WTC11 (cell line): ENCODE measurements at places on chromosomes 7 and 10. TPM values are rescaled to one million over a fixed set of nuclear protein-coding genes. Genes with fewer than 3 reads are reported as not detected.

DNA sequence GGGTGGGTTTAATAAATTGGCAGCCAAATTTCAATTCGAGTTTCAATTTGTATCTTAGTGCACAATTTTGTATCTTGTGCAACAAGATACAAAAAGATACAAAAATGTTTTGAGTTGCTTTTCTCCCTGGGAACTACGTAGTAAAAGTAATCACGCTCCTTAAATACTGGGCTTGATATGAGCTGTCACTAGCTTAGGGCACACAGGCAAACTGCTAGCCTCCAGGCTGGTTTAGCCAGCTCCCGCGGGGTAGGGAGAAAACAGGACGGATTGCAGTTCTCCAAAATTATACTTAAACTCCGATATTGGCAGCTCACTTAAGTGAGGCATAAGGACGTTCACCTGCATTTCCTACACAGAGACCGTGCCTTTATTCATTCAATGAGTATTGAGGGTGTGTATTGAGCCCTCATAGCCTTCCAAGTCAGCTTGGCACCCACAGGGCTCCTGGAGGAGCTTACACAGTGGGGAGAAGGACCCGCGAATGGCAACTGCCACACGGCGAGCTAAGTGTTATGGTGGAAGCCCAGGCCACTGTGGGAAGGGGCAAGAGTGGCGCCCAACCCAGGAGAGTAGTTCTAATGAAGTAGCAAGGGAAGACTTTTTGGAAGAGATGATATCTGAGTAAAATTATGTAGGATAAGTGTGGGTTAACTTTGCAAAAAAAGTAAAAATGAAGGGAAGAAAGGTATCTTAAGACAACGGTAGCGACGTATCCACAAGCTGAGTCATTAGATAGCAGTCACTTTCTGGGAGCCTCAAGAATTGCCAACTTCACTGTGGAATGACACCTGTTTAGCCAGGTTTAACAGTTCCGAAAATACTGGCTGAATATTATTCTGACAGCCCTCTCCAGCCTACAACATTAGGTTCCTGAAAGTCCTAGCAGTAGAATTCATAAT is 1.6 kb upstream of the EPC1 start:
- no peak for DNase-seq

GRCh38 chr10:26385443-26385842 is 52.7 kb upstream of the APBB1IP start:
- no peak for DNase-seq

GRCh38 chr10:9944690-9945089 is 1073.0 kb upstream of the CELF2 start:
- no peak for DNase-seq

FGF8 gene
- 14.0 to 28.9 TPM (median 16.4 TPM) in 3 replicates for total RNA-seq

DNA sequence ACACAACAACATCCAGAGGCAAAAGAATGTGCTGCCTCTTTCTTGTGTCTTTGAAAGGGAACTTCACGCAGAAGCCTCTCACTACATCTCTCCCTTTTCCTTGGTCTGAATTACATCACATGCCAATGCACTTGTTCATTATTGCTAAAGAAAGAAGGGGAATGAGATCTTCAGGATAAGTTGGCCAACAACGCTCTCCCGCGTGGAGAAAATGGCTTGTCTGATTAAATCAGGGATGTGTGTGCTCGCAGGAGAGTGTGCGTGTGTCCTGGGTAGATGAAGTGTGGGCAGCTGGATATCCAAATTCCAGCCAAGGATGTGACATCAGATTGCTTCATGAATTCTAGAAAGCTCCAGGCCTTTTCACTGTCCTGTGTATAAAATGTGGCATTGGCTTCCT is 541.6 kb upstream of the FZD8 start:
- DNase-seq: no peak

DNA sequence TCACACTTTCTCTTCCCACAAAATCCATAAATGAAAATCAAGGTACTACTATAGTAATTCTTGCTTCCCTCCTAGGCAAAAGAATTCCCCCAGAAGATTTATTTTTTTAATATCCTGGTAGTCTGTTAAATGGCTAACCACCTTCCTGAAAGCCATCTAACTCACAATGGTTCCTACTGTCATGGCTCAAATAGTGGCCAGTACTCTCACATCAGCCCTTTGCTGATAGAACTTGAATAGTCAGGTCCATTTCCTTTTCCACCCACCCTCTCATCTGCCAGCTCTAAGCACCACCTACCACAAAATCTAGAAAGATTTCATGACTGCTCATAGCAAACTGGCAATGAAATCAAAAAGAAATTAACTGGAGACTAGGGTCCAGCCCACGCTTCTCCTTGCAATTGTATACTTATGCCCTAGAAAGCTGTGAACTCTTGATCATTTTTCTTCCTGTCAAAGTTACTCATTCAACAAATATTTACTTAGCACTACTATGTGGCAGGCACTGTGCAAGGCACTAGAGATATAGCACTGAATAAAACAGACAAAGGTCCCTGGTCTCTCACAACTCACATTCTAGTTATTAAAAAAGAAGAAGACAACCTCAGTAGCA is 60.4 kb downstream of the ARMH3 start:
- no peak for DNase-seq

FAM53B gene
- total RNA-seq: 18.7 to 21.3 TPM (median 19.9 TPM) in 3 replicates

WDR37 gene
- total RNA-seq: 10.4 to 13.6 TPM (median 11.8 TPM) in 3 replicates

GRCh38 chr10:44860811-44861736 is 50.1 kb upstream of the TMEM72 start:
- no peak for DNase-seq

- no peak for DNase-seq
Observed at GRCh38 chr7:40986351-40986873, 716.5 kb downstream of the INHBA start.

GRCh38 chr7:121202834-121203233 is 126.0 kb upstream of the WNT16 start:
- no peak for DNase-seq

GRCh38 chr10:76430061-76430645 is 998.7 kb downstream of the LRMDA start:
- no peak for DNase-seq

- no peak for DNase-seq
Observed at GRCh38 chr10:22805304-22805703, 90.9 kb upstream of the PIP4K2A start.

ZNF503 gene
- total RNA-seq: 0.25 to 0.39 TPM (median 0.34 TPM) in 3 replicates

GRCh38 chr10:44985175-44985681 is 6.6 kb upstream of the DEPP1 start:
- no peak for DNase-seq

DNA sequence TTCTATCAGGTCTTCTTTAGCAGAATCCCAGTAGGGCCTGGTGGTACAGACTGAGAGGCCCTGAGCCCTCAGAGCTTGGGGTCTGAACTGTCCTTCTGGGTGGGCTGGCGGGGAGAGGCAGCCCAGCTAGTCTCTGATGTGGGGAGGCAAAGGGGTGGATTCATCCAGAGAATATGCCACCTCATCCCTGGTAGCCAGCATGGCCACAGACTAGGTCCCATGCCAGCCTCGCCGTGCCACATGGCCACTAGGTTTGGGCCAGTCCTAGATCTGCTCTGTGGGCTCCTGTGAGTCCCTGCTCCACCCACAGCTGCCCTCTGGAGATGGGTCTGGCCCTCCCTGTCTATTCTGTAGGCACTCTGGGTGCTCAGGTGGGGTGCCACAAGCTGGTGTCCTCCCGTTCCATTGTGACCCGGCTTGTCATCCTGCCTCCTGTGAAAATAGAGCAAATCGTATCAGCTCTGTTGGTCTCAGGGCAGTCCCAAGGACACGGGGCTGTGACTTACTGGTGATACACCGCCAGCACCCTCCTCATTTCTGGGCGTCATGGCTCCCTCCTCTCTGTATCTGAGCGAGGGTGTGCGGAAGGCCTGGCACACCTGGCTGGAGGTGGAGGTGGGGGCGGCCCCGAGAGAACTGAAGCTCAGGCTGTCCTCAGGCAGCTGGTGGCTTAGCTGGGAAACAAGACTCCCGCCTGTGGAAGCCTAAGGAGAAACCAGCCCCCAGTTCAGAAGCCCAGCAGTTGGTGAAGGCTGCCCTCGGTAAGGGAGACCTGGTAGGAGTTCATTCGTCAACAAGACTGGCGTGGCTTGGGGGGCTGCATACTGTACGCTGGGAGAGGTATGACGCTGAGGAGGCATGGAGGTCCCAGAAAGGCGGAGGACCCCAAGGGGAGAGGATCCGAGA is 33.3 kb downstream of the UNC5B start:
- no peak for DNase-seq

UCN3 gene
- not detected in 3 replicates for total RNA-seq

GRCh38 chr7:135186261-135186540 is 15.7 kb upstream of the CYREN start:
- no peak for DNase-seq

DNA sequence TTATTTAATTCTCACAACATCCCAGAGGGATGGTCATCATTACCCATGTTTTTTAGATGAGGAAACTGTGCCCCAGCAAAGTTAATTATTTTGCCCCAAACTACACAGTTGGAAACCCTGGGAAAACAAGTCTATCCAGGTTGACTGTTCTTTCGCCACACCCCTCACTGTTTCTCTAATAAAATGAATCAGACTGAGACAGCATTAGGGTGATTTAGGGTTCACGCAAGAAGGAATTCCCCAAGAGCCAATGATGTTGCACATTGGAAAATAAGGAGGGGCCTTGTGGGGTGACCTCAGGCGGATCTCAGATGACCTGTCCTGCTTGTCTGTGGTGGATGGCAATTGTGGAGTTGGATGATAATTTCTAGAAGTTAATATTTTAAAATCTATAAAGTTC is 135.7 kb upstream of the TBX20 start:
- no peak for DNase-seq

GRCh38 chr10:103733045-103733419 is 122.3 kb downstream of the SH3PXD2A start:
- no peak for DNase-seq

GRCh38 chr7:49091519-49091918 is 167.2 kb downstream of the CDC14C start:
- DNase-seq: no peak

GRCh38 chr10:612696-613095 is 76.8 kb downstream of the DIP2C start:
- DNase-seq: no peak

COPG2 gene
- 50.9 to 68.4 TPM (median 64.9 TPM) in 3 replicates for total RNA-seq

DNA sequence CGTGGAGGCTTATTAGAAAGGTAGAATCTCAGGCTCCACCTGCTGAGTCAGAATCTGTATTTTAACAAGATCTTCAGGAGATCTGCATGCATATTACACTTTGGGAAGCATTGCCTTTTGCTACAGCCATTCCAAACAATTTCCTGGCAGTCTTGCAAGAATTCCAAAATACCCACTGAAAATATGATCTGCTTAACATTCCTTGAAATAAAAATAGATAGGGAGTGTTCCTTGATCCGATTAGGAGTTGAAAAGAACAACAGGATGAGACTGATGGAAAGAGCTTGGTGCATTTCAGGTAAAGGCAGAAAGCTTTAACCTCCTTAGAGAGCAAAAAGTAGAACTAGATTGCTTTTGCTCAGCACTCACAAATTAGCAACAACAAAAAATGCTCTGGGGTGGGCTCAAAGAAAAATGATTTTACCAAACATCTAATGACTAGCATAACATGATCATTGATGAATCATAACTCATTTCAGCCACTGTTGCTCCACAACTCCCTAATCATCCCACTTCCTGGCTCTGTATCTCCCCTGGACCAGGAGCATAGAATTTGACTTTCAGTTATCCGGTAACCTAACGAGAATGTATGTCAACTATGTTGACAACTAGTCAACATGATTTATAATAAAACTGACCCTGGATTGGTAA is 115.2 kb downstream of the RNLS start:
- DNase-seq: no peak

- no peak for DNase-seq
Observed at GRCh38 chr10:77771450-77771849, 133.8 kb upstream of the KCNMA1 start.

PTEN gene
- 44.5 to 54.2 TPM (median 45.6 TPM) in 3 replicates for total RNA-seq

DNA sequence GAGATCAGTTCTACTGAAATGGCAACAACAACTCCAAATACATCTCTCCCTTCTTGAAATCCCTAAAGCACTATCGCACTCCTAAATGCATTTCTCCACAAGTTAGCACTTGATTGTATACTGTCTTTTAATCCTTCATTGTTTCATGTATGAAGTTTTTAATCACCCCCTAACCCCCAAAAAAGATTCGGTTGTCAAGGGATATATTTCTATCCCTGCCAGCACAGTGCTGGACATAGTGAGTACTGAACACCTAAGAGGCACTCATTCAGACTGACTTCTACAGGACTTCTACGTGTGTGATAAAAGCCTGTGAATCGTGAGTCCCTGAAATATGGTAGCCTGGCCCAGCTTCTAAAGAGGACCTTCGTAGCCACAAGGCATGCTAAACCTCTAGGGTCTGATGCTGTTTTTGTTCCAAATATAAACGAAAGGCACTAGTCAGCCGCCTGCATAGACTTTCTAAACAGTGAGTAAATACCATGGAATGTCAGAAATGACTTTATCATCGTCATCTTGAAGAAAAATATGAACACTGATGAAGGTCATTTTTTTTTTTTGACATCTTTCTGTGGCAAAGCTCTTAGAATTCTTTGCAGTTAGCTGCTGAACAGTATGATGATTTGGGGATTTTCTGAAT is 14.6 kb upstream of the ZSCAN21 start:
- no peak for DNase-seq

- no peak for DNase-seq
Observed at GRCh38 chr10:80324891-80325364, 31.6 kb downstream of the DYDC1 start.

DNA sequence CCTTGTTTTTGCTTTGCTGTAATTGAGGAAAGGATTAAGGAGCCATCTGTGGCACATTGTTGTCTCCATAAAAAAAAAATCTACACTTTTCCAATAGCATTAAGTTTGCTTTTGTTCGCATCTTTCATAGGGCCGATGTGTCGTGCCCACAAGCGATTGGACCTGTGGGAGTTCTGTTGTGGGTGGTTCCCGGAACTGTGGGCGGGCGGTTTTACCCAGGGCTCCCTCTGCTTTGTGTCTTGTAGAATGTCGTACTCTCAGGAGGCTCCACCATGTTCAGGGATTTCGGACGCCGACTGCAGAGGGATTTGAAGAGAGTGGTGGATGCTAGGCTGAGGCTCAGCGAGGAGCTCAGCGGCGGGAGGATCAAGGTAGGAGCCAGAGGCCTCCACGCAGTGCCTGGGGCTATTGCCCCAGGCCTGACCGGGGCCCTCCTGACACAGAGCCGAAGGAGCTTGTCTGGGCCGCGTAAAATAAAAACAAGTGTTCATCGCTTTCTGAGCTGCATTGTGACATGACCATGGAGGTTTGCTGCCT is 92.4 kb downstream of the ACTR3B start:
- no peak for DNase-seq

DNA sequence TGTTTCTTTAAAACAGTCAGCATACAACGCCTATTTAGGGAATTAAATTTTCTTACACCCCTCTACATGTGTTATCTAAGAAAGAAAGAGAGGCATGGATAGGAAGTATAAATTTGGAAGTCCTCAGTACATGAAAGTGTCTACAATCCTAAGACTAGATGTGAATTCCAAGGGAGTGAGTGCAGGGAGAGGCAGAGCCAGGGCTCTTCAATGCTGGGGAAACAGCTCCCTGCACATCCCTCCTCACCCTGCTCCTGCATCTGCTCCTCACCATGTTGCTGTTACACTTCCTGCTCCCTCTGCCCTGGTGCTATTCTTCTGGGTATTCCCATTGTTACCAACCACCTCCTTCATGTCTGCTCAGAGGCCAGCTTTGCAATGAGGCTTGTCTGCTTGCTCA is 229.1 kb upstream of the AKR1E2 start:
- no peak for DNase-seq
